Neural crest cell (in vitro differentiated cells): ENCODE measurements at places on chromosomes 12 and 14.

DNA sequence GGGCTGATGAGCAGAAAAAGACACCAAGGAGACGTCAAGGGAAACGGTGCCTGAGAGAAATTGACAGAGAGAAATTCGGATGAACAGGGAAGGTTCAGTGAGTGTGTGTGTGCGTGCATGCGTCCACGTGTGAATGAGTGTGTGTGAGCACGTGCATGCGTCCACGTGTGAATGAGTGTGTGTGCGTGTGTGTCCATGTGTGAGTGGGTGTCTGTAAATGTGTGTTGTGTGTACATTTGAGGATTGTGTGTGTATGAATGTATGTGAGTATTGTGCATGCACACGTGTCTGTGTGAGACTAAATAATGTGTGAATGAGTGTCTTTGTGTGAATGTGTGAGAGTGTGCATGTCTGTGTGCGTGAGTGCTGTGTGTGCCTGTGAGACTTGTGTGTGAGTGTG is 137.4 kb upstream of the MED13L start:
- no peak for DNase-seq

GRCh38 chr12:45125997-45126396 is 75.1 kb upstream of the DBX2 start:
- DNase-seq: no peak

- no peak for DNase-seq
Observed at GRCh38 chr14:94042433-94043091, 16.4 kb downstream of the OTUB2 start.

DNA sequence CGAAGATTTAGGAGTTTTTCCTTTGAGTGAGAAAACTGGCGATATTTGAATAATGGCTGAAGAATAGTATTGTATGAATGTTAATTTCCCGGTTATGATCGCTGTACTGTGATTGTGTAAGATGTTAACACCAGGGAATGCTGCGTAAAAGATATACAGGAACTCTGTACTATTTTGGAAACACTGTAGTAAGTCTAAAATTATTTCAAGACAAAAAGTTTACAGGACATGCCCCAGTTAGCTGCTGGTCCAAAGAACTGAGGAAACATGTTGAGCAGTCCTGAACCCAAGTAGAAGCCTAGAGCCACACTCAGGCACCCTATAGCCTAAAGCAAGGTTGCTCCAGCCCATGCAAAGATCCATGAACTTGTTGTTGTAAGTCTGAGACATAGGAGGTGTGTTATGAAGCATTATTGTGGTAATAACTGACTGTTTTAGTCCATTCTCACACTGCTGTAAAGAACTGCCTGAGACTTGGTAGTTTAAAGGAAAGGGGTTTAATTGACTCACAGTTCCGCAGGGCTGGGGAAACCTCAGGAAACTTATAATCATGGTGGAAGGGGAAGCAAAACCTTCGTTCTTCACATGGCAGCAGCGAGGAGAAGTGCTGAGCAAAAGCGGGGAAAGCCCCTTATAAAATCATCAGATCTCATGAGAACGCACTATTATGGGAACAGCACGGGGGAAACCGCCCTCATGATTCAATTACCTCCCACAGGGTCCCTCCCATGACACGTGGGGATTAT is 99.8 kb upstream of the RESF1 start:
- no peak for DNase-seq

DNA sequence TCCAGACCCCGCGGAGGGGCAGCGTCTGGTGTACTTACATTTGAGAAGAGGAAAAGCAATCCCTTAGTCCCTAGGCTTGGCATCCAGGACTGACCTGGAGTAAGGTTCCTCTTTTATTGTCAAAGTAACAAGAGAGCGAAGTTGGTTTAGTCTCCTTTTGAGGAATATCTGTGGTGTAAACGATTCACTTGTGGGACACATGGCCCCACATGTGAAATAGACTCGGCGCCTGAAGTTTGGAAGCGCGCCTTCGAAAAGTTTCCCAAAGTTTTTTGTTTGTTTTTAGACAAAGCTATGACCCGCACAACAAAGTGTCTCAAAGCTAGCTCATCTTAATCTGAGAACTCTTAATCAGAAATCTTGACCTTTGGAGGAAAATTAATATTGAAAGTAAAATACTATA is 744 bp downstream of the STYX start:
- DNase-seq: no peak

DNA sequence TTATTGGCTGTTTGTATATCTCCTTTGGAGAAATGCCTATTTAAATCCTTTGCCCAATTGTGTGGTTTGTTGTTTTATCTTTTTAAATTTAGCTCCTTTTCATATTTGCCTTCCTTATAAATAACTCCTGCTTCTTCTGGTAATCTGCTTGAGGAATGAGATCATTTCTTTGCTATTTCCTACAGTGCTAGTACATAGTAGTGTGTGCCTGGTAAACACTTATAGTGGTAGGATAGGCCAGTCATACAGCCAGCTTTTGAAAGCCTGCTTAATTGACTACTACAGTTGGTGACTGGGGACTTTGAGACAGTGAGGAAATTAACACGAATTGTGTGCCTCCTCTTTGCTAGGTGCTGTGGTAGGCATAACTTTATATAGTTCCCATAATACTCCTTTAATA is 68.7 kb downstream of the BORCS5 start:
- no peak for DNase-seq
